ENCODE measurements at places on chromosomes 13 and 19. TPM values are rescaled to one million over a fixed set of nuclear protein-coding genes. Genes with fewer than 3 reads are reported as not detected.

The MYO16 gene
- total RNA-seq: not detected

The UBE2S gene
- total RNA-seq: 14.0 TPM

The FXYD7 gene
- not detected for total RNA-seq

The OR4F17 gene
- not detected for total RNA-seq
